ENCODE measurements at places on chromosomes 5 and 9.

DNA sequence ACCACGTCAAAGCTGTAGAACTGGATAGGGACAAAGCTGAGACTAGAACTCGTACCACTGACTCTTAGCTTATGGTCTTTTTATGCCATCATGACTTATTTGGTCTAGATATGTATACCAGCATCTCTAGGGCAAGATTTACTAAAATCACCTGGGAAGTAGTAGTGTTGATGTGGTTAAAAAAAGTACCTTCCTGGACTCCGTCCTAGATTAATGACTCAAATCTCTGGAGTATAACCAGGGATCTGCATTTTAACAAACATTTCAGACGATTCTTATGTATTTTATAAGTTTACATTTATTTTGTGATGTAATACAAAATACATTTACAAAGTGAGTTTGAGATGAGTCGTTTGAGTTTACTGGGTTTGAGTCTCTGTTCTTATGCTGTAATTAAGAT, 68.7 kb downstream of the ARHGAP26 start:
- no peak for DNase-seq

DNA sequence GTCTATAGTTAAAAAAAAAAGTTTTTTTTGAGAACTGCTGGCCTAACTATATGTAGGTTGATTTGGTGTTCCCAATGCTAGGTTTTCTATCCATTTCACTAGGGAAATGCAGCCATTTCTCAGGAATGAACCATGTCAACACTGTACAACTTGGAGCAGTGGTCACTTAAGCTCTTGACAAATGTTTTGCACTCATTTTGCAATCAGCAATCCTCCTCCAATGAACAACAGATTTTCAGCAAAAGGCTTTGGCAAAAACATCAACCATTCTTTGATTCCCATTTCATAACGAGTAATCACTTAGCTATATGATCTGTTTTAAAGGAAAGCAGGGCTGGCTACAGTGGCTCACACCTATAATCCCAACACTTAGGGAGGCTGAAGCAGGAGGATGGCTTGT, 17.9 kb downstream of the STRBP start:
- no peak for DNase-seq

DNA sequence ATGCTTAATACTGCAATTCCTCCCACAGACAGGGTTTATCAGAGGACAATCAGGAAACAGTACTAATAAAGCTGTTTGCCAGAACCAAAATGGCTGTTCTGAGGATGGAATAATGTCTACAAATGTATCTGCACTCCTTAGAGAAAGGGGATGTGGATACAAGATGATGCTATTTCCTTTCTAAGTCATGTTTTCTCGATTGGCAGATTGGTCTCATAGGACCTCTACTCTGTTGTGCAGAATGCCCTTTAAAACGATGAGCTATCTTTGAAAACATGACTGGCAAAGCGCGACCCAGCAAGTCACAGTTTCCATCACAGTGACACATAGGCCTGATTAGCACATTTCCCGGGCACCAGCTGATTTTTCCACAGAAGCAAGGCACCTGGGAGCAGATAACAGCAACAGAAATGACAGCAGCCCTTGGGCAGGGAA, 54.0 kb downstream of the AOPEP start:
- no peak for DNase-seq

GRCh38 chr9:87515006-87515405, 17.3 kb downstream of the DAPK1 start:
- DNase-seq: no peak

GRCh38 chr5:10279328-10279727, 28.4 kb downstream of the CMBL start:
- DNase-seq: no peak

Measured in NCI-H774 (cell line).